ENCODE measurements at places on chromosomes 1 and 21.

DNA sequence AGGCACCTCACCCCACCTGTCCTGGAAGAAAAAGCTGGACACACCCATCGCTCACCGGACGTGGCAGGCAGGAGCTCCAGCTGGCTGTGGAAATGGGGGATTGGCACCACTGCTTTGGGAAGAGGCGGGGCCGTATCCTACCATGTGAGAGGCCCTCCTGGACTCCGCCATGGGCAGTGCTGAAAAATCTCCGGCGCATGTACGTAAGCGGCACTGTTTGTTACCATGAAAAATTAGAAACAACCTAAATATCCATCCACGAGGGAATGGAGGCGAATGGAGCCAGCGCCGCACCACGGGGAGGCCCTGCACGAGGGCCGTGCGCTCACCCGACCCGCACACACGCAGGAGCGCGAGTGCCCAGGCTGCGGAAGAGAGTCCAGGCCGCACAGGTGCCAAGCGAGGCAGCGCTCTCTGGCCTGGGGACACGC lies 3.1 kb downstream of the KRTAP10-8 start:
- DNase-seq: peak; percentile 19

- DNase-seq: no peak
Measured at GRCh38 chr1:31768939-31769704, 5.0 kb upstream of the ADGRB2 start.

- DNase-seq: peak; percentile 73
Measured at GRCh38 chr1:21651214-21652042, 17.7 kb downstream of the RAP1GAP start.

GRCh38 chr1:29786195-29786594 lies 549.9 kb downstream of the PTPRU start:
- DNase-seq: no peak

Measured in H9 (cell line).